ENCODE measurements at places on chromosomes 6 and 20. TPM values are rescaled to one million over a fixed set of nuclear protein-coding genes. Genes with fewer than 3 reads are reported as not detected.
A peak's percentile ranks its signal among the peaks of the same experiment; 100 is the strongest.

DNA sequence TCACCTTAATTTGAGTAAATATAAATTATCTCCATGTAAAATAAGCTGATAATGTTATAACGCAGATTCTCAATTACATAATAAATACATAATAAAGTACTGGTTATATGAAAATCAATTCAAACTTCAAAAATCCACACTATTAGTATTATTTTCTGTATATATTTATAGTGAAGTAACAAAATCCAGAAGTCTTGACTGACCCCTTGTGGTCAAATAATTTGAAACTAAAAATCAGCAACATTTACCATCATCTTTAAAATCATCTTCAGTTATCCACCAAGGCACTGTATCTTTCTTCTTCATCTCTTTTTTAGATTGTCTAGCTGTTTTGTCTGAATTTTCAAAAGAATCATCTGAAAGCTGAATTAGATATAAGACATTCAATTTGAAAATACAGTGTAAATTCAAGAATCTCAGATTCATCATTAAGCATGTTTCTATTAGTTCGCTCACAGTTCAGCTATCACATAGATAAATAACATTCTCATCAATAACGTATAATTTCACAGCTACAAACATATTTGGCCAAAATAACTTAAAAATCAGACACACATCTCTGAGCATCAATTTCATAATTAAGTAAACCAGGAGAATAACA lies 6.5 kb downstream of the CEP162 start:
- peak; percentile 14 for DNase-seq

GRCh38 chr6:127343809-127344659 lies 625 bp upstream of the ECHDC1 start:
- no peak for DNase-seq

DNA sequence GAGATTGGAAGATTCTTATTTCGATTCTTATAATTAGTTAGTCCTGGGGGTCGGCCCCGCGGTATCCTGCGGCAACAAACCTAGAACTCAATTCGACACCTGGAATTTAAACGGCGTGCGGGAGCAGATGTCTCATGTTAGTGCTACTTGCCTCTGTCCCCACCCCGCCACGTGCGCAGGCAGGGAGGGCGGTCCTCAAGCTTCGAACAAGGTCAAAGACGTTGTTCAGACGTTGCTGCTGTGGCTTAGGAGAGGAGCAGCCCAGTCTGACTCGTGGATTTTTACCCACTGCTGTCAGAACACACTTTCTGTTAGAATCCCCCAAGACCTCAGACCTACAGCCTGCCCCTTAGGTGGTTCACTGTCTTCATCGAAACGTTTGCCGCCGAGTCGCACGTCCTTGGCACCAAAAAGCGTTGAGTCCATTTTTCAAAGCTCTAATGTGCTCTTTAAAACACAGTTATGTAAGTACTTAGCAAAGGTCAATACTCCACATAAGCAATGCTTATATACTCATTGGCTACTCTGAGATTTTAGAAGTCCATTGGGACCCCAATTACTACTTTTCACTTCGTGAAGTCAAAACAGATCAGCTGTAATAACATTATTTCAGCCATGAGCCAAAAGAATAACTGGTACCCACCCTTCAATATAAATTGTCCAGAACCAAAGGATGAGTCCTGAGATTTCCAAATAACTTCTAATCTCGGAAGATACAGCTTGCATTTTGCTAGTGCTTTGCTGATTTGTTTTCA lies 2.7 kb upstream of the C6orf62 start:
- no peak for DNase-seq

DNA sequence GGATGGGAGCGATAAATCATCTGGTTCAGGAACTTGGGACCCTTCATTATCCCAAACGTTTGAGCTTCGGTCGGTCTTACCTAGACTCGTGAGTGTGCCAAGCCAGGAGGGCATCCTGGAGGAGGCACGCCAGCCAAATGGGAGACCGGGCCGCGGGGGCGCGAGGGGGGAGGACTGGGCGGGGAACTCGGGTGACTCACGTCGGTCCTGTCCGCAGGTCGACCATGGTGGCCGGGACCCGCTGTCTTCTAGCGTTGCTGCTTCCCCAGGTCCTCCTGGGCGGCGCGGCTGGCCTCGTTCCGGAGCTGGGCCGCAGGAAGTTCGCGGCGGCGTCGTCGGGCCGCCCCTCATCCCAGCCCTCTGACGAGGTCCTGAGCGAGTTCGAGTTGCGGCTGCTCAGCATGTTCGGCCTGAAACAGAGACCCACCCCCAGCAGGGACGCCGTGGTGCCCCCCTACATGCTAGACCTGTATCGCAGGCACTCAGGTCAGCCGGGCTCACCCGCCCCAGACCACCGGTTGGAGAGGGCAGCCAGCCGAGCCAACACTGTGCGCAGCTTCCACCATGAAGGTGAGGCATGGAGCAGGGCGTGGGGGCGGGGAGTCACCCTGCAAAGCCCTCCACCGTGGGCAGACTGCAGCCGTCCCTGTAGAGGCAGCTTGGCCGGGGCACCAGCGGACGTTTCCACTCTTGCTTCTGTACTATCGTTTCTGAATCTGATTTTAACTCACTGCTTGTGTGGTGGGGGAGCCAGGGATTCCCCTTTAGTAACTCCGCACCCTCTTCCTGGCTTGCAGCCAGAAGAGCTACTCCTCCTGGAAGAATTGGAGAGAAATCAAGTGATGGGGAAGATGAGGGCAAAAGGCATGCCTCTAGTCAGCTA lies 2.7 kb downstream of the BMP2 start:
- DNase-seq = peak; percentile 7

- no peak for DNase-seq
Measured at GRCh38 chr6:22804620-22805261, 235.4 kb downstream of the HDGFL1 start.

DNA sequence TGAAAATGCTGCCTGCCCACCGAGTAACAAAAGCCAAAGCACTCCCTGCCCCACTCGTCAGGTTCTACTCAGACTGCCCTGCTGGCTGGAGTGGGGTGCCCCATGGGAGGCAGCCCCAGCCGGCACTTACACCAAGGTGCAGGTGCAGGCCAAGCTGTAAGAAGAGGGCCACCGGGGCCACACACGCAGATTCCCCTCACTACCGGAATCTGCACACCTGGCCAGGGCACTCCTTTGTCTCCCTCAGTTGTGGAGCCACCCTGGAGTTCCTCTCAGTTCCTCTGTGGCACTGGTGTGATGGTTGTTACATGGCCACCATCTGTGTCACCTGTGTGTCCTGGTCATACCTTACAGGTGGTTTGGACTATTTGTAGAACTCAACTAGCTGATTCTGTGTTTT lies 112.4 kb downstream of the FOXO3 start:
- DNase-seq = no peak

GRCh38 chr6:31143148-31143547 lies 4.3 kb upstream of the PSORS1C2 start:
- DNase-seq = no peak

DNA sequence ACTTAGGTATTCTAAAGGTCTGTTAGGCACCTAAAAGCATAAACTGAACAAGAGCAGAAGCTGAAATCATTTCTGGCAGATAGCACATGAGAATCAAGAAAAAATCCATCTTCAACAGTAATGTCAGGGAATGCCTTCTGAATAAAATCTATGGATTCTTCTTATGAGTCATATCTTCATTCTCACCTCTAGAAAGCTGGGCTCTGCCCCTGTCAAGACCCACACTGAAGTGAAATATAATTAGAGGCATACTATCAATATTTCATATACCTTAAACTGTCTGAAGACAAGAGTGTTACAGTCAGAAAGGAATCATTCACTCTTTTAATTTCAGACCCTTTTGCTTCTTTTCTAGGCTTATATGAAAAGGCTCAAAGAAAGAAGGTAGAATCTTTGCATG lies 485.8 kb upstream of the PTCHD4 start:
- no peak for DNase-seq

- DNase-seq = no peak
Measured at GRCh38 chr6:103895136-103895535, 964.6 kb downstream of the HACE1 start.

DNA sequence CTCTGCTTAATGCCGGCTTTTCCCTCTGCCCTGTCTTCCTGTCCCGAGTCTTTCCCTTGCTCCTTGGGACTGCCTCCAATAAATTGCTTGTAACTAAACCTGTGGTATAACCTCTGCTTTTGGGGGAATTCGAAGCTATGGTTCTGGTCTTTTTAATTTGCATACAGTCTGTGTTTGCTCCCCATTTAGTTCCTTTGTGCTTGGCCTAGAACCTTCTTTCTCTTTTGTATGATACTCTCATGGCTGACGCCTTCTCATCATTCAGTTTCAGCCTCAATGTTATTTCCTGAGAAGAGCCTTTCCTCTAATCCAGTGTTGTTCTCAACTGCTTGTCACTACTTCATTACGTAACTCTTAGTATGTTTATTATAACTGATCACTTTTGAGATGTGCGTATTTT lies 248.0 kb downstream of the PHF3 start:
- no peak for DNase-seq

GRCh38 chr6:36754582-36755434 lies 57.2 kb downstream of the RAB44 start:
- DNase-seq = no peak

DNA sequence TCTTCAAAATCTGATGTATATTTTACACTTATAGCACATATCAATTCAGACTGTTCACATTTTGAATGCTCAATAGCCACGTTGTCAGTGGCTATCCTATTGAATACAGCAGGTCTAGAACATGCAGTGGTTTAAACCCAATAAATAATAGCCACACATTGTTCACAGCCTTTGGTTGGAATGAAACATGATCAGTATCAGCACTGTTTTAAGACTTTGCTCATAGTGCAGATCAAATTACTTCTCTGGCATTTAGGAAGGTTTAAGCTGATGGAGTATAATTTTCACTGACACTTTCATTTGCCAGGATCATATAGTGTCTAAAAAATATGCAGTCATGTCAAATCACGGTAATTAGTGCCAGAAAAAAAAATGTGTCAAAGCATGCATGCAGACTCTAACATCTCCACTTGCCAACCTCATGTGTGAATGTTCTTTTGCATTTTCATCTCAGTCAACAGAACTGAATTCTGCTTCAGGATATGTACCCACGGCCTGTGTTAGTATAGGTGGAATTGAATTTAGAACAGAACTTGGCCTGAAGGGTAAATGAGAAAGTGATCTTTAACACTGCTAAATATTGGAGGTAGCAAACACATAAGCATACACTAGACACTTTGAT lies 184.1 kb downstream of the SLC24A3 start:
- DNase-seq = no peak

- no peak for DNase-seq
Measured at GRCh38 chr6:47290124-47290834, 19.4 kb downstream of the TNFRSF21 start.

- no peak for DNase-seq
Measured at GRCh38 chr20:12037521-12037920, 119.8 kb downstream of the BTBD3 start.

GRCh38 chr6:64926051-64926450 lies 781.0 kb downstream of the EYS start:
- DNase-seq = no peak

GRCh38 chr6:75525682-75526081 lies 32.1 kb upstream of the FILIP1 start:
- no peak for DNase-seq

GRCh38 chr6:158938220-158938619 lies 61.8 kb downstream of the RSPH3 start:
- no peak for DNase-seq

DNA sequence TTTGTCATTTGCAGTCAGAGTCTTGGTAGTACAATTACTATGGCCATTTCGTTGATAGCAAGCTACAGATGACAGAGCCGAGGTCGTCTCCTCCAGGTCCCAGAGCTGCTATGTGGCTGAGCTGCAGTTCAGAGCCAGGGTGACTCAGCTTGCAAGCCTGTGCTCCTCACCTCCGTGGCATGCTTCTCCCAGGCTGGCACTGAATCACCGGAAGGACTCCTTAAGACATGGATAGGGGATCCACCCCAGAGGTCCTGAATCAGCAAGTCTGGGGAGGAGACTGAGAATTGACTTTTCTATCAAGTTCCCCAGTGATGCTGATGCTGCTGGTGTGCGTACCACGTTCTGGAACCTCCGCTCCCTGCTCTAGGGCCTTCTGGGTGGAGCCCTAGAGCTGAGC lies 291.2 kb downstream of the CDH26 start:
- DNase-seq = no peak

ABHD16B gene
- polyA plus RNA-seq = 0.34 TPM

CDK19 gene
- 1.7 TPM for polyA plus RNA-seq

HLA-DQB1 gene
- polyA plus RNA-seq = 2.5 TPM

LY6G6D gene
- polyA plus RNA-seq = not detected

CDKN1A gene
- polyA plus RNA-seq = 3.3 TPM

HAO1 gene
- not detected for polyA plus RNA-seq
